ENCODE measurements at places on chromosomes 16 and 17.
A peak's percentile ranks its signal among the peaks of the same experiment; 100 is the strongest.

DNA sequence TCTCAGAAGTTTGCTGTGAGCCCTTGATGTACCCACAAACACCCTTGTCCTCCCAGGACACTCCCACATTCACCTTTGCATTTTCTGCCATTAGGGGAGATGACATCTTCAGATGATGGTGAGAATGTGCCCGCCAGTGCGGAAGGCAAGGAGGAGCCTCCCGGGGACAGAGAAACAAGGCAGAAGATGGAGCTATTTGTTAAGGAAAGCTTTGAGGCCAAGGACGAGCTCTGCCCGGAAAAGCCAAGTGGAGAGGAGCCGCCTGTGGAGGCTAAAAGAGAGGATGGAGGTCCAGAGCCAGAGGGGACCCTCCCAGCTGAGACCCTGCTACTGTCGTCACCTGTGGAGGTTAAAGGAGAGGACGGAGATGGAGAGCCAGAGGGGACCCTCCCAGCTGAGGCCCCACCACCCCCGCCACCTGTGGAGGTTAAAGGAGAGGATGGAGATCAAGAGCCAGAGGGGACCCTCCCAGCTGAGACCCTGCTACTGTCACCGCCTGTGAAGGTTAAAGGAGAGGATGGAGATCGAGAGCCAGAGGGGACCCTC lies 17.0 kb downstream of the TAF1C start:
- no peak overlapping the region for H3K4me3 ChIP-seq
- peaks cover 24% of the 10 kb centered on the region for H3K27me3 ChIP-seq
- no peaks in the 10 kb centered on the region for H3K36me3 ChIP-seq
- no peak overlapping the region for H3K27ac ChIP-seq
- H3K4me1 ChIP-seq, result no peaks in the 10 kb centered on the region
- no peak for DNase-seq

- DNase-seq, result no peak
- H3K27me3 ChIP-seq, result no peaks in the 10 kb centered on the region
- H3K4me3 ChIP-seq, result no peak overlapping the region
- H3K27ac ChIP-seq, result no peak overlapping the region
- peaks cover 19% of the 10 kb centered on the region for H3K4me1 ChIP-seq
Measured at GRCh38 chr17:1641065-1641403, 4.5 kb downstream of the SCARF1 start.

GRCh38 chr17:40992666-40993065 lies 1.3 kb downstream of the KRTAP3-3 start:
- H3K36me3 ChIP-seq, result no peaks in the 10 kb centered on the region
- no peaks in the 10 kb centered on the region for H3K4me1 ChIP-seq
- H3K27me3 ChIP-seq, result no peaks in the 10 kb centered on the region
- H3K27ac ChIP-seq, result no peak overlapping the region
- no peak for DNase-seq

DNA sequence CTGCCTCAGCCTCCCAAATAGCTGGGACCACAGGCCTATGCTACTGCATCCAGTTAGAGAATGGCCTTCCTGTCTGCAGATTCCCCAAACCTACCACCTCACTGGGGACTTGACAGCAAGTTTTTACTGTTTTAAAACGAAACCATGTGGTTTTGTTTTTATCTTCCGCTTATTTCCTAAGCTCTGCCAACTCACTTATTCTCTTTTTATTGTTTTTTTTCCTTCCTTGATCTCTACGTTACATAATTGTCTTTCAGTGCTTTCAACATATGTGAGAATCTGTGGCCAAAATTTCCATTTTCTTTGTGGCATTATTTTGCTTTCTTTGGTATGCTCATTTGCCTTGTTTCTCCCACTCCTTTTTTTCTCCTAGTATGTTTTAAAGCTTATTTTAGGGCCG lies 14.6 kb upstream of the SLC38A7 start:
- H3K36me3 ChIP-seq, result no peaks in the 10 kb centered on the region
- H3K4me3 ChIP-seq, result no peak overlapping the region
- no peak overlapping the region for H3K27ac ChIP-seq
- DNase-seq, result no peak
- no peaks in the 10 kb centered on the region for H3K27me3 ChIP-seq

DNA sequence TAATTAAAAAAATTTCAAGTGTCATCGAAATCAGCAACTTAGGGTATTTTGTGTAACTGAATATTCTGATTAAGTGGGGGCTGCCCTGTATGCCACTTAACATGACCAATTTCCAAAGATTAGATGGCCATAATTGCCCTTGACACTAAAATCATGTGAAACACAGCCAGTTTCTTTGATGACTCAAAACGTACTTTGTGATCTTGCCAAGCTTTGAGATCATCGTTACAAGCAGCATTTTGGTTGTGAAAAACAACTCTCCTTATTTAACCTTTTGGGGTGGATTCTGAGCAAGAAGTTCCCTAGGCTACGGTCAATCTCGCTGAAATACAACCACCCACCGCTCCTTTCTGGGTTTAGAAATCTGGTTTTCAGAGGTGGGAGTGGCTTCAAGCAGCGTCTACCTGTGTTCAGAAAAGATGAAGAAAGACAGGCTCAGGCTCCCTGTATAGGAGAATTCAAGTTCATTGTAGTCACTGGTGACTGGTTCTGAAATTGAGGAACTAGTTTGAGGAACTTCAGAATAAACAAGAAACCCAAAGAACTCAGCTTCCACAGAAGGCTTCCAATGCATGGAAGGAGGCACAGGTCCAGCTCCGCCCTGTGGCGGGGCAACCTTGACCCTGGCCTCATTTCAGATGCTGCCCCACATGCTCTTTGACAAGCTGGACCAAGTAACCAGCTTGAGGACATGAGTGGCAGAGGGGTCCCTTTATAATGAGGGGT lies 9.4 kb downstream of the MAP3K14 start:
- H3K4me1 ChIP-seq, result no peaks in the 10 kb centered on the region
- no peaks in the 10 kb centered on the region for H3K27me3 ChIP-seq
- no peak for DNase-seq
- no peak overlapping the region for H3K4me3 ChIP-seq
- H3K27ac ChIP-seq, result peak overlapping the region; percentile 73

DNA sequence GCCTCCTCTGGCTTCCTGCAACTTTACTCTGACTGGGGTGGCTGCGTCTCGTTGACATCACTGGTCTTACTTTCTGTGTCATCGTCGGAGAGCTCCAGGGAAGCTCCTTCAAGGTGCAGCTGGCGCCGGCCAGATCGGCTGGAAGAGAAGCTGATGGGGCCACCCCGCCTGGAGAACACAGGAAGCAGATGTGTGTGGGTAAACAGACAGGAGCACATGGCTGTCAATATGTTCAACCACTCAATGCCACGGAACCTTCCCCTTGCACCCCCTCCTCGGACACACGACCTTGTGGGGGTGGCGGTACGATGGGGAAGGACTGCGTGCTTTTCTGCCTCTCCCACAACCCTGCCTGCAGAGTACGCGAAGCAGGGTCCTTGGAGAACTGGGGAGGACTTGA lies 40.1 kb downstream of the NDEL1 start:
- no peak overlapping the region for H3K4me3 ChIP-seq
- DNase-seq, result no peak
- H3K27me3 ChIP-seq, result no peaks in the 10 kb centered on the region
- H3K27ac ChIP-seq, result no peak overlapping the region
- H3K36me3 ChIP-seq, result peaks cover 73% of the 10 kb centered on the region

DNA sequence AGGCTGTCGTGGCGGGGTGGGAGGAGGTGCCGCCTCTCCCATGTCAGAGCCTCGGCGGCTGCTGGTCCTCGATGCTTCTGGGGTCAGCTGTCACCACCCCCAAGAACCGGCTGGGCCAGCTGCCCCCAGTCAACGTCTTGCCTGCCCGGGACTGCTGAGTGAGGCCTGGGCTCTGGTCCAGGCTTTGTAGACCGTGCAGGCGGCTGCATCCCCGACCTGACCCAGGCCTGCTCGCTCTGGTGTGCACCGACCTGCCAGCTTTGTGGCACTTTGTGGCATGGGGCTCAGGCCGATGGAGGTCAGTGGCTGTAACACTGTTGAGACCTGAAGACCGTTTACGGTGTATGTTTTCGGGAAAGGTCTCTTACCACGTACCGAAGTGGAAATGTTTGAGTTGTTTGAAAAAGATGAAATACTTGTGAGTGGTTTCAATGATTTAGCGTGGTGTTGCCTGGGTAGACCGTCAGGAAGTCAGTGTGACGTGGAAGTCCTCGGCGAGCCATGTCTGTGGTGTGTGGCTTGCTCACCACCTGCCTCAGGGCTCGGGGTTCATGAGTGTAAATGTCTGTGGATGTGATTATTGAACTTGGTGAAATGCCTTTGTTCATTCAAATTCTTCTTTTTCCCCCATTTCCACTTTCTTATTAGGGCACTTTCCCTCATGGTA lies 53.2 kb upstream of the ZNF750 start:
- no peak overlapping the region for H3K4me3 ChIP-seq
- DNase-seq, result no peak
- H3K4me1 ChIP-seq, result no peaks in the 10 kb centered on the region
- no peak overlapping the region for H3K27ac ChIP-seq
- no peaks in the 10 kb centered on the region for H3K36me3 ChIP-seq
- no peaks in the 10 kb centered on the region for H3K27me3 ChIP-seq
